H1 (cell line): ENCODE measurements at places on chromosomes 6 and 20. TPM values are rescaled to one million over a fixed set of nuclear protein-coding genes. Genes with fewer than 3 reads are reported as not detected.
A peak's percentile ranks its signal among the peaks of the same experiment; 100 is the strongest.

GRCh38 chr6:20876036-20876435, 341.8 kb downstream of the CDKAL1 start:
- H3K27me3 ChIP-seq, result no peaks in the 10 kb centered on the region
- H3K27ac ChIP-seq, result no peak overlapping the region
- no peak for DNase-seq
- no peaks in the 10 kb centered on the region for H3K36me3 ChIP-seq
- H3K4me1 ChIP-seq, result peaks cover 18% of the 10 kb centered on the region

DNA sequence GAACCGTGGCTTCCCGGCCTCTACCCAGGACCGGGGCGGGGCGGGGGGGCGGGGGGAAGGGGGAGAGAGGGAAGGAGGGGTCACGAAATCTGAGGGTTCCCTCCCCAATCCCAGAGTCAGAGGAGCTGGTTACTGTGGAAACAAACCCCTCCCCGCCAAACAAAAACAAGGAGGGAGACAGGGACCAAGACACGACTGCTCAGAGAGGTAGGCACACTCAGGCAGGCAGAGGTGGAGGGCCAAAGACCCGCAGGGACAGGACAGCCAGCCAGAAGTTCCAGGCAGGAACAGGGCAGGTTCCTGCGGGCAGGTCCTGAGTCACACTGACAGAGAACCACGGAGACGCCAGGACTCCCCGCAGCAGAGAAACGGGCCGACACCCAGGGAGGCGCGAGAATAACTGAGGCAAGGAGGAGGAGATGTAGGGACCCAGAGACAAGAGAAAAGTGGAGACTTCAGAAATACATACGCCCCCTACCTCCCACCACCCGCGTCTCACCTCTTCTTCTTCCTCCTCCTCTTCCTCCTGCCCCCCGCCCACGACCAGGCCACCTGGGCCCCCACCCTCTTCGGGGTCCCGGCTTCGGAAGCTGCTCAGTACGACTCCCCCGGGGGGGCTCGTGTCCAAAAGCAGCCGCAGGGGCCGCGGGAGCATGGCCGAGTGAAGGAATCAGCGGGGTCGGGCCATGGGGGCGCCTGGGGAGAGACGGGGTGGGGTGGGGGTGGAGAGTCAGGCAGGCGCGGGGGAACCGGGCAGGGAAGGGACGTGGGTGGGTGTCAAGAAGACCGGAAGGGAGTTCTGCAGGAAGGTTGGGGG, 578 bp downstream of the RGL2 start:
- peaks cover 4% of the 10 kb centered on the region for H3K4me1 ChIP-seq
- peaks cover 2% of the 10 kb centered on the region; the same call in 1 of the 2 replicates for H3K36me3 ChIP-seq
- no peaks in the 10 kb centered on the region for H3K27me3 ChIP-seq
- peak; percentile 84 for DNase-seq

- H3K36me3 ChIP-seq, result no peaks in the 10 kb centered on the region
- H3K4me1 ChIP-seq, result no peaks in the 10 kb centered on the region
- H3K27ac ChIP-seq, result no peak overlapping the region
- H3K27me3 ChIP-seq, result no peaks in the 10 kb centered on the region
- no peak overlapping the region for H3K4me3 ChIP-seq
Measured at GRCh38 chr6:143294265-143294860, 156.1 kb downstream of the ADAT2 start.

DNA sequence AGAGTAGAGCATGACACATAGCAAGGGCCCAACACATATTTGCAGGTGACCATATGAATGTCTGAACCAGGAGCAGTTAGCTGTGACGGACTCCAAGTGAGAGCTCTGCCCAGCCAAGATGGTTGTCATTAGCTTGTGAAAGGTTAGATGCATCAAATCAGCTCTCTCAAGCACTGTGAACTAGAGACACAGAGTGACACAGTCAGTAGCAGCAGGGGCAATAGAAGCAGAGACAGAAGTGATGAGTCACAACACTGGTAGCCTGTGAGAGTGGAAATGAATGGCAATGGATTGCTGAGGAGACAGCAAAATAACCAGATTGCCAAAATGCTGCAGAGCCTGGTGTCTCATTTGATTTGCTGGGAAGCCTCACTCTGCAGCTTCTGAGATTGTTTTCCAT, 558.9 kb downstream of the PKHD1 start:
- no peak overlapping the region for H3K4me3 ChIP-seq
- no peaks in the 10 kb centered on the region for H3K27me3 ChIP-seq
- H3K27ac ChIP-seq, result no peak overlapping the region
- no peak for DNase-seq
- H3K36me3 ChIP-seq, result no peaks in the 10 kb centered on the region

DNA sequence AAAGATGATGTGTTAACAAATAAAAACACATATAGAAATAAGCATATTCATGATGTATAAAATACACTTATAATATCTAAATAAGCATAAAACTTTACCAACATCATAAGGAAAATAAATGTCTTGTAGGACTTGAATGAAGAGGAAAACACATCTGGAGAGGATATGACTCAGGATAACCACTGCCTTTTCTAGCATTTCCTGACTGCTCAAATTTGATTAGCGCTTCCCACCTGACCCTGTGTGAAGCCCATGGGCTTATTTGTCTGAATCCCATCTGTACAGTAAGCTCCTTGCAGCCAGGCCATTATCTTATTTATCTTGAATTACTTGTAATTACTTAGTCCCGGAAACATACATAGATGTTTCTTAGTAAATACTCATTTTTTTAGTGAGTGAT, 608.6 kb downstream of the COL12A1 start:
- H3K27me3 ChIP-seq, result no peaks in the 10 kb centered on the region
- DNase-seq, result no peak
- H3K4me3 ChIP-seq, result no peak overlapping the region
- no peak overlapping the region for H3K27ac ChIP-seq
- no peaks in the 10 kb centered on the region for H3K36me3 ChIP-seq

GRCh38 chr6:143773506-143774150, 69.5 kb upstream of the LTV1 start:
- H3K27ac ChIP-seq, result no peak overlapping the region
- no peak for DNase-seq
- peaks cover 30% of the 10 kb centered on the region for H3K36me3 ChIP-seq
- no peaks in the 10 kb centered on the region for H3K4me1 ChIP-seq
- H3K27me3 ChIP-seq, result no peaks in the 10 kb centered on the region
- no peak overlapping the region for H3K4me3 ChIP-seq

- peak; percentile 39 for DNase-seq
- no peak within 1 kb of the TSS for H3K4me3 ChIP-seq
- H3K27ac ChIP-seq, result no peak within 1 kb of the TSS
Measured at GRCh38 chr6:41286544-41287346, at the start of gene TREM1. Gene TREM1 (minus strand): TSS chr6:41286682. CDS start chr6:41286655, 27 bp downstream.

- peaks cover 17% of the 10 kb centered on the region for H3K27me3 ChIP-seq
- H3K4me3 ChIP-seq, result 0 out of 2 replicates have a peak overlapping the region, but pooled peaks have one; percentile 27
- no peak for DNase-seq
- H3K36me3 ChIP-seq, result no peaks in the 10 kb centered on the region
- peaks cover 8% of the 10 kb centered on the region for H3K4me1 ChIP-seq
Measured at GRCh38 chr20:59402681-59403080, 102.3 kb downstream of the EDN3 start.

DNA sequence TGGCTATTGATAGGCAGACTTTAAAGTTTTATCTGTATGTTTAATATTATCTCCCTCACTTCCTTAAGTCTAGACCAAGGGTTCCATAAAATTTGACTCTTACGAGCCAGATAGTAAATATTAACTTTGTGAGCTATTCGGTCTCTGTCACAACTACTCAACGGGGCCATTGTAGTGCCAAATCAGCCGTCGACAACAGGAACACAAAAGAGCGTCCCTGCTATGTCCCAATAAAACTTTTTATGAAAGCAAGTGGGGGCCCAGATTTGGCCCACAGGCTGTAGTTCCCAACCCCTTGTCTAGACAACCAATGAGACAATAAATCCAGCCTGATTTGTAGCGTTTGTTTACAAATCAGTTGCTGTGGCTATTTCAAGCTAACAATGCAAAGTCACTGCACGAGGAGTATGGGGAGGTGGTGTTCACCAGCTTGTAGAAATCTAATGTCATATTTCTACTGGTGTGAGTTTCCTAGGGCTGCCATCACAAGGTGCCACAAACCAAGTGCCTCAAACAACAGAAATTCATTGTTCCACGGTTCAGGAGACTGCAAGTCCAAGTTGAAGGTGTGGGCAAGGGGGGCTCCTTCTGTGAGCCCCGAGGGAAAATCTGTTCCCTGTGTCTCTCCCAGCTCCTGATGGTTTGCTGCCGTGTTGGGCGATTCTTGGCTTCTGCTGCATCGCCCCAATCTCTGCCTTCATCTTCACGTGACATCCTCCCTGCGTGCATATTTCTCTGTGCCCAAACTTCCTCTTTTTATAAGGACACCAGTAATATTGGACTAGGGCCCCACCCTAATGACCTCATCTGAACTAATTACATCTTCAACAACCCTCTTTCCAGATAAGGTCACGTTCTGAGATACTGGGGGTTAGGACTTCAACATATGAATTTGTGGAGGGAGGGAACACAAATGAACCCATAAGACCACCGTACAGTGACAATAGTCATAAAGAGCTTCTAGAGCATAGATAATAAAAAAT, 356.0 kb upstream of the JARID2 start:
- H3K27me3 ChIP-seq, result no peaks in the 10 kb centered on the region
- no peak for DNase-seq
- H3K4me1 ChIP-seq, result no peaks in the 10 kb centered on the region
- no peak overlapping the region for H3K4me3 ChIP-seq

DNA sequence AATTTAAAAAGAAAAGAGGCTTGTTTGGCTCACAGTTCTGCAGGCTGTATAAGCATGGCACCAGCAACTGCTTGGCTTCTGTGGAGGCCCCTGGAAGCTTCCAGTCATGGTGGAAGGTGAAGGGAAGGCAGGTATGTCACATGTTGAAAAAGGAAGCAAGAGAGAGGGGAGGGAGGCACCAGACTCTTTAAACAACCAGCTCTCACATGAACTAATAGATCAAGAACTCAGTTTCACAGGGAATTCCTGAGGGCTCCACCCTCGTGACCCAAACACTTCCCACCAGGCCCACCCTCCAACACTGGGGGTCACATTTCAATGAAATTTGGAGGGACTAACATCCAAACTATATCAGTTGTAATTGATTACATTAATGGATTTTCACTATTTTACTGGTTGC, 127.9 kb upstream of the MLIP start:
- H3K27me3 ChIP-seq, result no peaks in the 10 kb centered on the region
- no peak overlapping the region for H3K4me3 ChIP-seq
- no peak overlapping the region for H3K27ac ChIP-seq

DNA sequence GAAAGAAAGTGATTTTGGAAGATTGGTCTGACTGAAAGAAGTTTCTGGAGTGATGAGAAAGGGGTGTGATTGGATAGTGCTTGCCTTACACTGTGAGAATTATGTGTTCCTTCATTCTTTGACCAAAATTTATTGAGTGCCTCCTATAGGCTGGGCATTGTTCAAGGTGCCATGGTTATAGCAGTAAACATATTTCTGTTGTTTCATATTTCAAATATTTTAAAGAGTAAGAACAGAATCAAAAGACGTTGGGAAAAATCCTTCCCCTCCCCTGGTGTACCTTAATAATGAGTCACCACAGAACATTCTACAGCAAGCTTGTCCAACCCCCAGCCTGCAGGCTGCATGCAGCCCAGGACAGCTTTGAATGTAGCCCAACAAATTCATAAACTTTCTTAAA, 78.6 kb downstream of the GCLC start:
- no peak overlapping the region for H3K4me3 ChIP-seq
- H3K36me3 ChIP-seq, result no peaks in the 10 kb centered on the region
- H3K27me3 ChIP-seq, result no peaks in the 10 kb centered on the region
- no peaks in the 10 kb centered on the region for H3K4me1 ChIP-seq

- no peak overlapping the region for H3K4me3 ChIP-seq
- H3K27me3 ChIP-seq, result no peaks in the 10 kb centered on the region
- no peak overlapping the region for H3K27ac ChIP-seq
- no peaks in the 10 kb centered on the region for H3K4me1 ChIP-seq
Measured at GRCh38 chr6:14476793-14477531, 359.4 kb downstream of the CD83 start.

GRCh38 chr6:154995254-154996015, at the start of gene TIAM2:
Gene TIAM2 (plus strand): TSS chr6:154995315. CDS start chr6:155129224, 133,909 bp downstream.
- H3K27me3 ChIP-seq, result peaks cover 2% of the 10 kb centered on the region; the same call in 1 of the 2 replicates
- peak; percentile 85 for DNase-seq
- no peaks in the 10 kb centered on the region for H3K36me3 ChIP-seq
- H3K4me1 ChIP-seq, result peaks cover 3% of the 10 kb centered on the region
- peak within 1 kb of the TSS; percentile 27; the same call in 1 of the 2 replicates for H3K27ac ChIP-seq

Gene ANGPT4
- 0.06 and 0.07 TPM in 2 replicates for total RNA-seq

Gene RSPH9
- 0.15 TPM in 1 of 2 replicates, not detected in the other for total RNA-seq

Gene LGSN
- total RNA-seq, result 0.19 TPM in 1 of 2 replicates, not detected in the other

Gene EDN1
- 1.1 and 1.2 TPM in 2 replicates for total RNA-seq

Gene NDRG3
- total RNA-seq, result 32.3 and 32.5 TPM in 2 replicates

Gene ZSCAN23
- 4.2 and 5.3 TPM in 2 replicates for total RNA-seq

Gene EDEM2
- 19.6 and 21.5 TPM in 2 replicates for total RNA-seq
